Stimulated activated CD4-positive, alpha-beta T cell treated with anti-CD3 and anti-CD28 coated beads, Interleukin-12 subunit alpha, Interleukin-12 subunit beta, amount 100 ng/mL, for 24 hours (primary cell): ENCODE measurements at places on chromosomes 16 and 17.

- DNase-seq: no peak
These were observed 16.1 kb downstream of the PLK1 start for GRCh38 chr16:23694644-23695373.

DNA sequence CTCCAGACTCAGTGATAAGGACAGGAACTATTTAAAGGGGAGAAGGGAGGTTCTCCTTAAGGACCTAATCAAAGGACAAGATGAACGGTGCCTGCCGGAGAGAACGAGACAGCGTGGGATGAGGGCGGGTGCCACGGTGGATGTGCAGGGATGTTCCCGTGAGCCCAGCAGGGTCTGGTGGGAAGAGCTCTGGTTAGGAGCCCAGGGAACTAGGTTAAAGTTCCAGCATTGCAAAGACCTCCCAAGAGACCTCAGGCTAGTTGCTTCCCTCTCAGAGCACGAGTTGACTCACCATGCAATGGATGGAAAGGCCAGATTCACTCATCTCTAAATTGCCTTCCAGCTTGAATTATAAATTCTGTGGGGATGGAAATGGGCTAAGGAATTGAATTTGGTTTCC lies 14.7 kb downstream of the CCR7 start:
- DNase-seq: no peak

GRCh38 chr16:86833136-86833535 lies 254.8 kb downstream of the FOXL1 start:
- no peak for DNase-seq

DNA sequence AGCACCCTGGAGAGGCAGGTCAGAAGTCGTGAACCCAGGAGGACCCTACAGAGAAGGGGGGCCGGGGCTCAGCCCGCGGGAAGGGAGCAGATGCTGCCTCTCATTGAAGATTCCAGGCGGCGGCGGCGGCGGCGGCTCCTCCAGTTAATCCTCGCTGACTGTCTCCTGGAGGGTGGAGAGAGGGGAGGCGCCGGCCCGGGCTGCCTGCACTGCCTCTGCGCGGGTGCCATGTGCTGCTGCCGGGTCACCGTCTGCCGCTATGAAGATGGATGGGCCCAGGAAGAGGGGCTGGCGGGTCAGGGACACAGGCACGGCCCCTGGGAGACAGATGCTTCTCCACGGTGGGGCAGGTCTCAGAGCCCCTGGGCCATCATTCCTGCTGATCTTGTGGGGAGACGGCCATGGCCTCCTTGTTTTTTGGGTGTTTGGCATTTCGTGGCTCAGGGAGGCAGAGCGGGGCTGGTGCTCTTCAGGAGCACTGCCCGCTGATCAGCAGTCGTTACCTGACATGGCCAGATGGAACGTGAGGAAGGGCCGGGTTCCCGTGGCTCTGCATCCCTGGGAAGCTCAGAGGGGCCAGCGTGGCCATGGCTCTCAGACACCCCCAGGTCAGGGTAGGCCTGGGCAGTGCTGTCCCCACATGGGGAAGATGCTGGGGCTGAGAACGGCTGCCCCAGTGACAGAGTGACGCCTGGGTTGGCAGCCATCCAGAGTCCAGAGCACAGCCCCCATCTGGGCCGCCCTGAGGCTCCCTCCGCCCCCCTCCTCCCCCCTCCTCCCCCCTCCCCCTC lies 36.1 kb downstream of the GINS2 start:
- DNase-seq: no peak

- no peak for DNase-seq
These were observed 52.9 kb downstream of the SNTB2 start for GRCh38 chr16:69239851-69240250.
